Activated CD4-positive, CD25-positive, alpha-beta regulatory T cell (primary cell): ENCODE measurements at places on chromosomes 7 and 10.

GRCh38 chr7:54781134-54781920, 22.3 kb upstream of the SEC61G start:
- DNase-seq: no peak

GRCh38 chr10:89591111-89591795, 53.8 kb downstream of the PANK1 start:
- DNase-seq: no peak

- no peak for DNase-seq
These were observed 36.1 kb downstream of the C10orf90 start for GRCh38 chr10:126634347-126634746.

DNA sequence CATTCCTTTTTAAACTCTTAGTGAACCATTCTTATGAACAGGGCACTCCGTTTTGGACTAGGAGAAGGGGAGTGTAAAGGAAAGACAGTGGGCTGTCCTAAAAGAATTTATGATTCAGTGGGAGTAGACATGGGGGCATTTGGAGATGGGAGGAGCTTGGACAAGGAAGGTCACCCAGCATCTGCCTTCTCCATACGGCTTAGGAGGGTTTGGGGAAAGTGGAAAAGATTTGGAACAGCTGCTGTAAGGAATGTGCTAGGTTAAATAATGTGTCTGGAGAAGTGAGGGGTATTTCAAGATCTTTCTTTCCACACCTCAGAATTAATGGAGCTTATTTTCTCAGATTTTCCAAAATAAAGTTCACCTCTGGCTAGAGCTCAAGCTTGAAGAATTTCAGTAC, 24.0 kb downstream of the SLC35G1 start:
- no peak for DNase-seq

DNA sequence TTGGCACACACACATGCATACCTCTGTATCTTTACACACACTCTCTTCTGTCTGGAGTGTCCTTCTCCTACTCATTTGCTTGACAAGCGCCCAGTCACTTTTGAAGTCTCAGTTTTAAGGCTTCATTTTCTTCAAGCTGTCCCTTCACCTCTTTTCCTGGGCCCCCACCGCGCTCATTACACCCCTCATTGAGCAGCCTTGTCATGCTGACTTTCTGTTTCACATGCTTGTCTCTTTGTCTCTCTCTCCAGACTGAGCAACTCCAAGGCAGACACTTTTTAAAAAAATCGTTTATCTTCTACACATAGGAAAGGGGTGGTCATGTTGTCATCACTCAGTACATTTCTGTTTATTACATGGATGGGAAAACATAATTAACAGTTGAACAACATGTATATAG, 225.2 kb upstream of the FZD1 start:
- DNase-seq: no peak

- DNase-seq: no peak
These were observed 219.6 kb downstream of the PTEN start for GRCh38 chr10:88082806-88083596.

DNA sequence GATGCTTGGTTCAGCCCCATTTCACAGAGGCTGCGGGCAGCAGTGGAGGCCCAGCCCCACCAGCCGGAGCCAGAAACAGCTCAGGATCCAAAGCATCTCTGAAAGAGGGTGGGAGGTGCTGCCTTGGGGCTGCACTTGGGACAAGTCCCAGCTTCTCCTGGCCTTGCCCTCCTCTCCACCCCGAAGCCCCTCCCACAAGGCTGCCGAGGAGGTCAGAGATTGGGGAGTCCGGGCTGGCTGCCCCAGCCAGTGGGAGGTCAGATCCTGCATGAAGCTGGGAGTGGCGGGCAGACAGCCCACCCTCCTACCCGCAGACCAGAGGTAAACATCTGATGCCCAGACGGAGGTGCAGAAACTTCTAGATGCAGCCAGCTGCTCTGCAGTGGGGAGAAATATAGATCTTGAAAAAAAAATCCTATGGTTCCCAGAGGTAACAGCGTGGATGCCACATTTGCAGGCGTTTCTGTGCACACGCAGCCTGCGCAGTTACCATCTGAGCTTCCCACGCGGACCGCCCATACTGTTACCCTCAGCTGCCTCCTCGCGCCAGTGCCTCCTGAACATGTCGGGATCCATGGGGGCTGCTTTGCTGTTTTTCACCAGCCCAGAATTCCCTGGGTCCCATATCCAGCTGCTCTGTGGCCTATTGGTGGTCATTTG, 36.9 kb upstream of the GNA12 start:
- DNase-seq: no peak

DNA sequence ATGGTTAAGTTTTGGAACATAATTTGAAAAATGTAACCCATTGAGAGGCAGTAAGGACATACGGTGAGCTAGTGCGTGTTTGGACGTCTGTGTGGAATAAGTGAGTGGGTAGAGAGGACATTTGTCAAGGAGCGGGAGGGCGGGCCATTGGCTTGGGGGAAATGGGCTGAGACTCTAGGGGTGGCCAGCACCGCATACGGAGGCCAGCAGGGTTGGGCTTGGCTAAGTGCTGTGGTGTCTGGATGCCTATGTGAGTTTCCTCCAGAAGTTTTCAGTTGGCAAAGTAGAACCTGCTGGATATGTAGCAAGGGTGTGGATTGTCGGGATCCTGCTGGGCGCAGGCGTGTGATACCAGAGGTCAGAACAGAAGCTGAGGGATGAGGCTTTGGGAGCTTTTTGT, 103.0 kb downstream of the TCF7L2 start:
- no peak for DNase-seq

- DNase-seq: no peak
These were observed 34.8 kb upstream of the FGFR2 start for GRCh38 chr10:121633056-121633455.

- no peak for DNase-seq
These were observed 111.5 kb downstream of the LRMDA start for GRCh38 chr10:75542906-75543305.

GRCh38 chr10:6953271-6953801, 373.3 kb upstream of the PRKCQ start:
- no peak for DNase-seq

GRCh38 chr10:35844686-35845085, 202.6 kb upstream of the FZD8 start:
- DNase-seq: no peak

DNA sequence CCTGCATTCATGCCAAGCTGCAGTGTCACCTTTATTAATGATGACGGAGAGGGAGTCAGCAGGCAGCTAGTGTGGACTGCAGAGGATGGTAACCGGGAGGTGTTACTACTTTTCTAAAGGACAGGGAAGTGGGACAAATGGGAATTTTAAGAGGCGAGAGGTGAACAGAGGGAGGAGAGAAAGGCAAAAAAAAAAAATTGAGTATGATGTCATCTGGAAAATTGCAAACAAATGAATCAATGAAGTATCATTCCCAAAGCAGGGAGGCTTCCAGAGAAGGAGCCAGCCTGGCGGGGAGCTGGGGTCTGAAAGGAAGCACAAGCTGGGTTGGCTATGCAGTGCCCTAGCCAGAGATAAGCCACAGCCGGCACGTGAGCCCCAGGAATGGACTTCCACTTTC, 12.9 kb downstream of the FRG2B start:
- no peak for DNase-seq

DNA sequence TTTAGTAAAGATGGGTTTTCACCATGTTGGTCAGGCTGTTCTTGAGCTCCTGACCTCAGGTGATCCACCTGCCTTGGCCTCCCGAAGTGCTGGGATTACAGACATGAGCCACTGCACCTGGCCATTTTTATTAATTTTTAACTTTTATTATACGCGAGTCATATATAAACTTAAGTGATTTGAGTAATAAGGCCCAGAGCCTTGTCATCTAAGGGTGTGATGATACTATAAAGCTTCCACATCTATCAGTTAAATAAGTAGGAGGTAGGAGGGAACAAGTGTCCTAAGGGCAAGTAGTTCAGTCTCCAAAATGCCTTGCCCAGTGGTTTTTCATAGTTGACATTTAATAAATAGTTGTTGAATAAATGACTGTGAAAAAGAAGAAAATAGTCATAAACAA, 13.3 kb upstream of the HILPDA start:
- no peak for DNase-seq

DNA sequence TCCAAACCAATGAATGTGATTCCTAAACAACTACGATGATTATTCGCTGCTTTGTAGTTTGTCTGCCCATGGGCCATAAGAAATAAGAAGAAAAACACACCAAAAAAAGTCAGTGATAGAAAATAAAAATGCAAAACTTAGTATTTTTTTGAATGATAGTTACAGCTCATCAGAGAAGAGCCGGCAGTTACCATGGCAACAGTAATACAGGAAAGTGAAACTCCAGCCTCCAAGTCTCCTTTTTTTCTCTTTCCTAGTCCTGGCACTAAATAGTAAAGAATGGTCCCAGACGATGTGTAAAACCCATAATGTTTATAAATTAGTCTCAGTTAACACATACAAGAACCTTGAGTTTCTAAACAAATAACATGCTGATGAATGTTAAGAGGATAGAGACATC, 21.6 kb upstream of the LHFPL3 start:
- no peak for DNase-seq

- no peak for DNase-seq
These were observed 9.7 kb upstream of the ANLN start for GRCh38 chr7:36379831-36380504.

DNA sequence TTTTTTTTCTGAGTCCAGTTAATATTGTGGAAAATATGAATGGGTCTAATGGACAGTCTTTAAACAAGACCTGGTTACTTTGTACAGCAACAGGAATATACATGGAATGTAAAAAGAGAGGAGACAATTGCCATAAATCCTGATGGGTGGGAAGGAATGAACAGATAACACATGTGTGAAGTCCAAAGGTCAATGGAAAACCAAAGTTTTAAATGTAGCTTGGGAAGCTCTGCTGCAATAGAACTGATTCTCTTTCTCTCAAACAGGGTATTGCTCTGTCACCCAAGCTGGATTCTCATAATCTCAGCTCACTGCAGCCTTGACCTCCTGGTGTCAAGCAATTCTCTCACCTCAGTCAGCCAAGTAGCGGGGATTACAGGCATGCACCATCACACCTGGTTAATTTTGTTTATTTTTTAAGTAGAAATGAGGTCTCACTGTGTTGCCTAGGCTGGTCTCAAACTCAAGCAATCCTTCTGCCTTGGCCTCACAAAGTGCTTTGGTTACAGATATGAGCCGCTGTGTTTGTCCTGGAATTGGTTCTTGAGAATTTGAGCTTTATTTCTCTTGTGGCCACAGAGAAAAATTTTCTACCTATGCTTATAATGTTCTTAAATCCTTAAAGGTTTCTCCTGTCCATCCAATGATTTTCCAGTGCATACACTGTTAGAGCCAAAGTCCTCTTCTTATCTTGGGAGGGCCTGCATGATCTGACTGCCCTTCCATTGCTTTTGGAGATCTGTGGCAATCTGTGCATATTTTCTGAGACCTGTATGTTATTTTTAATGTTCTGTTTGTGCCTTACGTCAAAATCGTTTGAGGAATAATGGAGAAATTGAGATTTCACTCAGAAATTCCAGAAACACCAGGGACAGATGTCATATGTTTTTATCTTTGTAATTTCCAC, 30.7 kb upstream of the ZNF92 start:
- no peak for DNase-seq

DNA sequence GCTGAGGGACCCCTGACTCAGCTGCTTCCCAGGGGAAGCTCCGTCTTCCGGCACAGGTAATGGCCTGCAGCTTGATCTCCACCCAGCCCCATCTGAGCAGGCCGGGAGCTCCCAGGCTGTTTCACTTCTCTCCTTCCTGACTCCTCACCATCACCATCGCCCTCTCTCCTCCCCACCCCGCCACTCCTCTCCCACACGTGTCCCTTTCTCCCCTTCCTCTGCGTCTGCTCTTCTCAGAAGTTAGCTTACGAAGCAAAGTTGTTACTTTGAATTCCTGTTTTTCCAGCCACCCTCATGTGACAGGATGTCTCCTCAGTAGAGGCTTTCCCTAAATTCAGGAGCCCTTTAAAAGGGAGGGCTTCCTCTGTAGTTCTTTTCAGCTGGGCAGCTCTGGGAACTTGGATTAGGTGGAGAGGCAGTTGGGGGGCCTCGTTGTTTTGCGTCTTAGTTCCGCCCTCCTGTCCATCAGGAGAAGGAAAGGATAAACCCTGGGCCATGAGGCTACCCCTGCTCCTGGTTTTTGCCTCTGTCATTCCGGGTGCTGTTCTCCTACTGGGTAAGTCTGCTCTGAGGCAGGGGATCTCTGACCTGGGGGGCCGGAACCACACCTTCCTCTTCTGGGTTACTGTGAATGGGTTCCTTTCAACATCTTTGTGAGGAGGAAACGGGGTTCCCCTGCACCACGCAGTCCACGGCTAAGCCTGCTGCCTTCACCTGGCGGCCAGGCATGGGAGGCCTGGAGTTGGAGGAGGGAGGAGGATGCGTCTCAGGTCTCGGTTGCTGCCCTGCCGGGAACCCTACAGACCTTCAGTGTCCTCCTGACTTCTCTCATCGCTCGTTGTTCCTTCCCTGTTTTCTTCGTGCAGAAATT, at the start of gene MRC1:
Gene MRC1 (plus strand): TSS at position 378 of the 871 bp plus-strand sequence. CDS start 118 bp downstream, at position 496.
- DNase-seq: no peak

GRCh38 chr7:45138433-45139267, 18.9 kb upstream of the RAMP3 start:
- no peak for DNase-seq

GRCh38 chr7:90592033-90592432, 4.1 kb upstream of the CDK14 start:
- no peak for DNase-seq

DNA sequence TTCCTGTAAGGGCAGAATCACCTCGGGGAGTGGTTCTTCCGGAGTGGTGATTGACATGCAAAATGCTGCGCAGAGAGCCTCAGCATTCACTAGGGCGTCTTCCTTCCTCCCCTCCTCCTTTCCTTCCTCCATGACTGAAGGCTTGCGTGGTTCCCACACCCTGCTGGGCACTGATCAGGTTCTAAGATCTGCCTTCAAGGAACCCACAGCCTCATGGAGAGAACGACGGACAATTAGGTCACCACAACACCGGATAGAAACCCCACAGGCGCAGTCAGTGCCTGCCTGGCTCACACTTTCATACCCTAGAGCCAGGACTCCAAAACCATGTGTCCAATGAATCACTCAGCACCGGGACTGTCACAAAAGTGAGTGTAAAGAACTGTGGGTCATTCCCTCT, 131.3 kb downstream of the DPP6 start:
- DNase-seq: no peak

DNA sequence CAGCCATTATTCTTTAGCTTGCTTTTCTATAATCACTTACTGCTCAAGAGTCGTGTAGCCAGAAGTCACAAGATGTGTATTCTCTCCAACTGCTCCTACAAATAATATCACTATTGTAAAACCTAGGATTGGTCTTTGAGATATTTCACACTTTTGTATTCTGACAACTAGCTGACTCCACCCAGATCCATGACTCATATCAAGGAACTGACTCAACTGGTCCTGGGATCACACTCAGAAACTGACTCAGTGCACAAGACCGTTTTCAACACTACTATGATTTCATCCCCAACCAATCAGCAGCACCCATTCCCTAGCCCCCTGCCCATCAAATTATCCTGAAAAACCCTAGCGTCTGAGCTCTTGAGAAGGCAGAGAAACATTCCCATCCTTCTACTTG, 56.5 kb upstream of the ORC5 start:
- no peak for DNase-seq

DNA sequence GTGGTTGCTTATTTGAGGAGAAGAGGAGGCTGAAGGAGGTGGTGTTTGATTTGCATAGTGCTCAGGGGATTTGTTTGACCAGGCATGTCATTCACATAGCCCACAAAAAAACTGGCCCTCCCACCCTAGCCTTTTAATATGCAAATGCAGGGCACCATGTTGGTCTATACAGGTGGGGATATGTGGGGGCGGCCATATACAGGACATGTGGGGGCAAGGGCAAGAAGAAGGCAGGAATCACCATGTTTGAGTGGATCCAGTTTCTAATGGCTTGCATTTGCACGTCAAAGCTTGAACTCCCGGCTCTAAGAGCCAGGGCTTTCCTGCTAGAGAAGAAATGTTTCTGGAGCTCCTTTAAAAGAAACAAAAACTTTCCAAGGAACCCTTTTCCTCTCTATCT, 541.0 kb downstream of the ZWINT start:
- DNase-seq: no peak
